ENCODE measurements at places on chromosomes 3 and 15.

GRCh38 chr3:5531741-5532290, 344.3 kb downstream of the EDEM1 start:
- no peak for DNase-seq

- DNase-seq: no peak
Observed at GRCh38 chr3:40853474-40853873, 328.7 kb downstream of the ZNF621 start.

- no peak for DNase-seq
Observed at GRCh38 chr3:133092681-133093080, 54.5 kb downstream of the TMEM108 start.

DNA sequence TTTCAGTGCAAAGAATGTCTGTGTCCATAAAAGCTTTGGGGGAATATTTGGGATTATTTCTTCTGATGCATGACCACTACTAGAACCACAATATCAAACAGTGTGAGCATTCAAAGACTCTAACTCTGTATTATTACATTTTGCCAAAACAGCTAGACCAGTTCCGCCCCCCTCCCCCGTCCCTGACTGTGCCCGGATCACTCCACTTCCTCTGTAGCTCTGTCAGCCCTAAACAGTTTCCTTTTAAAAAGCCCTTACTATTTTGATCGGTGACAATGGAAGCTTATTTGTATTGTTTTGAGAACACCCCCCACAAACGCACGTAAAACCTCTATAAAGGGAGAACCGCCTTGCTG, 36.6 kb upstream of the EPHB3 start:
- DNase-seq: no peak

All from activated effector memory CD4-positive, alpha-beta T cell treated with anti-CD3 and anti-CD28 coated beads, Interleukin-2, amount 50 U/mL, for 16 hours (primary cell).